ENCODE measurements at places on chromosomes 5 and 9.

DNA sequence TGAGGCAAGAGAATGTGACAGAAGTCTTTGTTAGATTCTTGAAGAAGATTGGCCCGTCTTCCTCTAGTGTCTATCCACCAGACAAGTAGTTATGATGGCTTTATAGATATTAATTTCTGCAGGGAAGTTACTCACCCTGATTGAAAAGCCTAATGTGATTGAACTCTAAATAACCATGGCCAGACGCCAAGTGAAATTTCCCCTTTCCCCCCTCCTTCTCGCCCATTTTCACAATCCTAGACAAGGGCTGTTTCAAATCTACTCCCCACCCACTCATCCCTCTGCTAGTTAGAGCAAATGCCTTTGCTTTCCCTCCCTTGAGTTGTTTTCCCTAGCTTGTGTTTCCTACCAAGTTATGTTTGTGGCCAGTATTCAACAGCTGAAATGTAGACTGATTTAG lies 182.5 kb downstream of the TMEM167A start:
- no peaks in the 10 kb centered on the region for H3K4me1 ChIP-seq
- H3K27me3 ChIP-seq: no peaks in the 10 kb centered on the region

DNA sequence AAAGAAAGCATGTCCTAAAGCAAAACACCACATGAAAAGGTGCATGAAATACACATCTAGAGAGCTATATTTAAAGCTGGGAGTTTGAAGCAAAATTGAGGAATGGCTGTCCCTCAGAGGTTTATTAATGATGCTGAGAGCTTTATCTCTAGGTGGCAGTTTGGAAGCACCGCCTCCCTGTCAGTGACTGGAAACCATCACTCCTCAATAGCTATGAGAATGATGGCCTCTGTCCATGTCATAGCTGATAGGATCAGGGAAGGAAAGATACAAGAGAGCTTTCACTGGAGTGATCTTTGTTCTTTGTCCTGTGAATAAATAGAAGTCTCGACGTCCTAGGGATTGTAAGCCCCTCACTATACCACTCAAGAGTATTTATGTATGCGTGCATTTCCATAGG lies 110.5 kb downstream of the NUDT12 start:
- no peaks in the 10 kb centered on the region for H3K4me1 ChIP-seq
- no peak for DNase-seq
- no peak overlapping the region for H3K27ac ChIP-seq
- peaks cover 9% of the 10 kb centered on the region for H3K27me3 ChIP-seq
- no peak overlapping the region for H3K4me3 ChIP-seq
- H3K36me3 ChIP-seq: no peaks in the 10 kb centered on the region

GRCh38 chr5:65924366-65925043 lies 1.9 kb upstream of the ERBIN start:
- H3K27me3 ChIP-seq: no peaks in the 10 kb centered on the region
- peaks cover 15% of the 10 kb centered on the region for H3K4me1 ChIP-seq
- no peak for DNase-seq

DNA sequence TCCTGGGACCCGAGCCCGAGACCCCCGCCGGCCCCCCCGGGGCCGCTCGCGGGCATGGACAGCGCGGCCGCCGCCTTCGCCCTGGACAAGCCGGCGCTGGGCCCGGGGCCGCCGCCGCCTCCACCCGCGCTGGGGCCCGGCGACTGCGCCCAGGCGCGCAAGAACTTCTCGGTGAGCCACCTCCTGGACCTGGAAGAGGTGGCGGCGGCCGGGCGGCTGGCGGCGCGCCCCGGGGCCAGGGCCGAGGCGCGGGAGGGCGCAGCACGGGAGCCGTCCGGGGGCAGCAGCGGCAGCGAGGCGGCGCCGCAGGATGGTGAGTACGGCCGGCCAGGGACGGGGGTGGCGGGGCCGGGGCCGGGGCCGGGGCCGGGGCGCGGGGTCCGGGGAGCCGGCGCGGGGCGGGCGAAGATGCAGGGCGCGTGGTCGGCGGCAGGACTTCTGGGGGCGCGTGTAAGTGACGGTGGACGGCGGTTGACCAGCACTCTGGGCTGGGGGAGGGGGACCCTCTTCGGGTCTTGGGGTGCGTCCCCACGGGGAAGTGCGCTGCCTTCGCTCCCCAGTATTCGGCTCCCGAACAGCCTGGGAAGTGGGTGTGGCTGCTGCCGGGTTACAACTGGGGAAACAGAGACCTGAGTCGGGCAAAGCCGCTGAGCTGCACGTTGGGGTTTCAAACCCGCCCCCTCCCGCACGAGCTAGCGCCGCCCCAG lies 520 bp downstream of the PRRX2 start:
- H3K27me3 ChIP-seq: peaks cover 59% of the 10 kb centered on the region
- DNase-seq: no peak
- peaks cover 9% of the 10 kb centered on the region for H3K4me1 ChIP-seq
- H3K36me3 ChIP-seq: no peaks in the 10 kb centered on the region

DNA sequence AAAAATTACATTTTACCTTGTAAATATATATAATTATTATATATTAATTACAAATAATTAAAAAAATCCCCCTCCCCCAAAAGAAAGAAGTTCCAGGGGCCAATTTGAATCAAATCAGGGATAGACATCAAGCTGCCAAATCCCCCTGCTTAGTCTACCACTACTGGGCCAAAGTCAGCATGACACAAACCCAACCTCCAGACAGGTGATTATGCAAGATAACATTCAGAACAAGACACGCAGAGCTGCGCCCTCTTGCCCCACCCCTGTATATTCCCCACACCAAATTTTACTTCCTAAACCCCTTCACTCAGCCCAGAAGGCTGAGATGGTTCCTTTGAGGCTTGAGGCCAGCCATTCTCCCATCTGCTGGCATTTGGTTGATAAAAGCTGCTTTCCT lies 2059.1 kb upstream of the CDH6 start:
- H3K27ac ChIP-seq: no peak overlapping the region
- H3K4me3 ChIP-seq: no peak overlapping the region
- no peaks in the 10 kb centered on the region for H3K36me3 ChIP-seq
- no peaks in the 10 kb centered on the region for H3K27me3 ChIP-seq

DNA sequence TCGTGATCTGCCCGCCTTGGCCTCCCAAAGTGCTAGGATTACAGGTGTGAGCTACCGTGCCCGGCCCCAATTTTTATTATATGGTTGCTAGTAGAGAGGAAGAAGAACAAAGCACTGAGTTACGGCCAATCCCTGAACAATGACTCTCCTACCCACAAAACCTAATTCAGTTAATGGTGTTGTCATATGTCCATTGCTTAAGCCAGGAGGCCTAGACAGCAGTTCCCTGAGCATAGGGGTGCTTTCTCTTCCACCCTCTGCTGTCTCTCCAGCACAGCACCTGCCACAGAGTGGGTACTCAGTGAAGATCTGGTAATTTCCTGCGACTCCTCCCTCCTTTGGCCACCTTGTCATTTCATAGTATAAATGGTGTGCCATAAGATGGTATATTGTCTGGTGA lies 21.4 kb upstream of the LTC4S start:
- H3K4me3 ChIP-seq: no peak overlapping the region
- peaks cover 9% of the 10 kb centered on the region for H3K4me1 ChIP-seq
- DNase-seq: no peak
- no peaks in the 10 kb centered on the region for H3K27me3 ChIP-seq
- H3K27ac ChIP-seq: no peak overlapping the region
- H3K36me3 ChIP-seq: peaks cover 6% of the 10 kb centered on the region

DNA sequence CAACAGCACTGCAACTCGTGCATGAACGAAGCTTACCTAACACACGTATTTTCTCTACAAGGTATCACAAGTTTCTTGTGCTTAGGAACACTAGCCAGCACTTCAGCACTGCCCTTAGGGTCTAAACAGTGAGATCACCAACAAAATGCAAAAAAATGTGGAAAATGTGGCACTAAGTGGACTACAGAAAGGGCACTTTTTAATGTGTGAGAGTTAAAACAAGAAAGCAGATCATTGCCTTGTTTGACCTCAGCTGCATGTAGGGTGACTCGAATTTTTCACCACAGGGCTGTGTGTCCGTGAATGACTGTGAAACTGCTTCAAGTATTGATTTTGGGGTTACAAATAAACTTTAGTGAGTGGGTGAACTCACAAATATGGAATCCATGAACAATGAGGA lies 90.5 kb downstream of the MARCHF3 start:
- H3K36me3 ChIP-seq: peaks cover under 1% of the 10 kb centered on the region
- H3K4me3 ChIP-seq: peak overlapping the region; percentile 8
- no peak for DNase-seq
- no peaks in the 10 kb centered on the region for H3K27me3 ChIP-seq

DNA sequence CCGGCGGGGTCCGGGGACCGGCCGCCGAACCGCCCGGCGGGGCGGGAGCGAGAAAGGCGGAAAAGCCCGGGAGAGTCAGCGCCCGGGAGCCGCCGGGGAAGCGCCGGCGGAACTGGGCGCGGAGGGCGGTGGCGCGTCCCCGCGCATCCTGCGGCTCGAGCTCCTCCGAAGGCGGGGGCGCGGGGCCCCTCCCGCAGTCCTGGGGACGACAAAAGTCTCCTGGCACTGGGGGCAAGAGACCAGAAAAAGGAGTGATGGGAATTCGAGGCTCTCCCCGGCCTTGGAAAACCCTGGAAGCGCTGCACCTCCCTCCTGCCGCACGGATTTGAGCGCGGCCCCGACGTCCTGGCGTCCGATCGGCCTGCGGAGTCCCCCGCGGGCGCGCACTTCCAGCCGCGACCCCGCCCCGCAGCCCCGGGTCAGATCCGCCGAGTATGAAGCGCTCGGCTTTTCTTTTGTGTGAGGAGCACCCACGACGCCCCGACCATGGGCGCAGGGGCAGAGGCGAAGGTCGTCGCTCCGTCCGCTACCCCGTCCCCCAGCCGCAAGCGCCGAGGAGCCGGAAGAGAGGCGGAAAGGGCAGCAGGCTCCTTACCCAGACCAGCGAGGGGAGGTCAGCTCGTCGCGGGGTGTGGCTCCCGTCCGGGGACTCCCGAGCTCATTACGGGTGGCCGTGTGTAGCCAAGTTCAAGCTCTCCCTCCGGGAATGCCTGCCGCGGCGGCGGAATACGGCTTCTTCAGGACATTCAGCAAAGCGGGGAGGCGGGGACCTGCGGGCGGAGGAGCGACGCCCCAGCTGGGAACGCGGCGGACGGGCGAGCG lies at the start of gene EPB41L4A:
EPB41L4A (minus strand) TSS at position 114 of the 822 bp plus-strand sequence. CDS start 238 bp downstream, outside the sequence.
- peaks cover 11% of the 10 kb centered on the region for H3K4me1 ChIP-seq
- H3K27me3 ChIP-seq: peaks cover 55% of the 10 kb centered on the region
- no peaks in the 10 kb centered on the region for H3K36me3 ChIP-seq
- peak within 1 kb of the TSS; percentile 87 for H3K4me3 ChIP-seq
- DNase-seq: peak; percentile 25
- peak within 1 kb of the TSS; percentile 16 for H3K27ac ChIP-seq

DNA sequence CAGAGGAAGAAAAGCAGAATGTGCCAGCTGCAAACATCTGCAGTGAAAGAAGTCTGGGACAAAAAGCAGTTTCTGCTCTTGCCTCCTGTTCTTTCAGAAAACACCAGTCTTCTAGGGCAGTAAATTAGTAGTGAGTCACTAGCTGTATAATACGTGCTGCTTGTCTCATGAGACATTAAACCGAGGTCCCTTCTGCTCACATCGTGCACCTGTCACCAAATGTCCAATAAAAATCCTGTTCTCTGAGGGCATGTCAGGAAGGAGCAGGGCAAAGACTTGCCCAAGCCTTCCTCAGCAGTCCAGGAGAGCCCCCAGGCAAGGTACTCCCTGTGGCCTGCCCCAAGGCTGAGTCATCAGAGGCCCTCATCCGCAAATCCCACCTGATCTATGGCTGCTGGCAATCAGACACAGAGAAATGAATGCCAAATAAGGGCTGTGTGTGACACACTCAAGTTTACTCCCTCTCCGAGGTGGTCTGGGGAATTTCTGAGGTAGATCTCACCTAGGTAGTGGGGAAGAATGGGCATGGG lies 255.3 kb upstream of the SMARCA2 start:
- no peak for DNase-seq
- no peak overlapping the region for H3K4me3 ChIP-seq
- H3K27me3 ChIP-seq: peaks cover 4% of the 10 kb centered on the region
- H3K36me3 ChIP-seq: no peaks in the 10 kb centered on the region
- no peaks in the 10 kb centered on the region for H3K4me1 ChIP-seq

DNA sequence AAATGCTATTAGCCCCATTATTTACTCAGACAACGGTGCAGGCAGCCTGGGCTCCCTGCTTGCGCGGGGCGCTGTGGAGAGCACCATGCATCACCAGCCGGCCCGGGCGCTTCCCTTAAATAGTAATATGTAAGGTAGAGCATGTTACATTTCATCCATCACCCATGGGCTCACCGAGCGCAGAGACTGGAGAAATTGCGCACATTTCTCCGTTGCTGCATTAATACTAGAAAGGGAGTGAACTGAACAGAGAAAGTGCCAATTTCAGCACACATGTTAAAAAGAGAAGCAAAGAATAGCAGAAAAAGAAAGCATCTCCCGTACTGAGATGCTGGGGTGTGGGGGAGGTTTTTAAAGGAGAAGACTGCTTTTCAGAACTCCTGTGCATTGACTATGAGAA lies 400.3 kb downstream of the ZSWIM6 start:
- no peaks in the 10 kb centered on the region for H3K4me1 ChIP-seq
- no peaks in the 10 kb centered on the region for H3K36me3 ChIP-seq
- no peak overlapping the region for H3K4me3 ChIP-seq
- H3K27me3 ChIP-seq: peaks cover 21% of the 10 kb centered on the region

DNA sequence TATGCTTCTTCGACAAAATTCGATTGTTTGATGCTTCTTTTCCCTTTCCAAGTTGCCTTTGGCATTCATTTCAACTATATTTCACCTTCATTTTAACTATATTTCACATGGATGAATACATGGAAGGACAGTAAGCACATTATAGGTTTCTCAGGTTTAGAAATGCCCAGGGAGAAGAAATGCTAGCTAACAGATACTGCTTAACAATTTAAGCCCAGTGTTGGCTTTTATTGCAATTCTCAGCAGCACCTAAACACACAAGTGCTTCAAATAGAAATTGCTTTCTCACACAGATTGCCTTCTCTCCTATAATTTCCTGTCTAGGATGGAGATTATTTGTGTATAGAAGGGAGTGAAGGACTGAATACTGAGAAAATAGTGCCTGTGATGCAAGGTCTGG lies 30.2 kb upstream of the SMC5 start:
- H3K4me1 ChIP-seq: no peaks in the 10 kb centered on the region
- H3K36me3 ChIP-seq: peaks cover 7% of the 10 kb centered on the region
- H3K4me3 ChIP-seq: no peak overlapping the region
- peaks cover 18% of the 10 kb centered on the region for H3K27me3 ChIP-seq
- H3K27ac ChIP-seq: peak overlapping the region; percentile 39

- H3K27me3 ChIP-seq: no peaks in the 10 kb centered on the region
- H3K27ac ChIP-seq: peak overlapping the region; percentile 92
- peaks cover 41% of the 10 kb centered on the region for H3K4me1 ChIP-seq
- peak; percentile 37 for DNase-seq
These were observed 58.5 kb downstream of the CNTRL start for GRCh38 chr9:121133104-121133816.

DNA sequence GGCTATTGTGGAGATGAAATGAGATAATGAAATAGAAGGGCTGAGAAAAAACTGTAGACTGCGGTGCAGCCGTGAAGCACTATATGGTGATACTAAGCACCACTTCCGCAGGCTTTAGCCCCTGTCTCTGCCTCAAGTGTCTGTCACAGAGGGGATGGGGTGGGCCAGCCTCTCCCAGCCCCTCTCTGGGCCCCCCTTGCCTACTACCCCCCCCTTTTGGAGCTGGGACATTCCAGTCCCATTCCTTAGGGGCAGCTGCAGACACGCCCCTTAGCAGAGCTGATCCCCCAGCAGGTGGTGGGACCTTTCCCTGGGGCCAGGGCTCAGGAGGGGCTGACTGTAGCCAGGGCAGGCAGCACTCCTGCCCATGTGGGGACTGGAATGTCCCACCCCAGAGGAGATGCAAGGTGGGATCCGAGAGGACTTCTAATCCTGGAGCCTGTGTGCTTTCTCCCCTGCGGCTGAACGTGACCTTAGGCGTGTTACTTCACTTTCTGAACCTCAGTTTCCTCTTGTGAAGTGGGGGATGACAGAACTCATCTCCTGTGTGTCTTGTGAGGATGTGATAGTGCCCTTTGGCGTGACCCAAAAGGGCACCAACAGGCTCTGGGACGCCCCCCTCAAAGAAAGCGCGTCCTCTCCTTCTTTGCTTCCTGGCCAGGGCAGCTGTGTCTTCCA lies 1.9 kb downstream of the N4BP3 start:
- H3K4me1 ChIP-seq: peaks cover 68% of the 10 kb centered on the region
- peak overlapping the region; percentile 97 for H3K4me3 ChIP-seq
- H3K36me3 ChIP-seq: no peaks in the 10 kb centered on the region
- H3K27me3 ChIP-seq: no peaks in the 10 kb centered on the region

Data from naive B cell (primary cell).